ENCODE measurements at places on chromosomes 5 and 9.

DNA sequence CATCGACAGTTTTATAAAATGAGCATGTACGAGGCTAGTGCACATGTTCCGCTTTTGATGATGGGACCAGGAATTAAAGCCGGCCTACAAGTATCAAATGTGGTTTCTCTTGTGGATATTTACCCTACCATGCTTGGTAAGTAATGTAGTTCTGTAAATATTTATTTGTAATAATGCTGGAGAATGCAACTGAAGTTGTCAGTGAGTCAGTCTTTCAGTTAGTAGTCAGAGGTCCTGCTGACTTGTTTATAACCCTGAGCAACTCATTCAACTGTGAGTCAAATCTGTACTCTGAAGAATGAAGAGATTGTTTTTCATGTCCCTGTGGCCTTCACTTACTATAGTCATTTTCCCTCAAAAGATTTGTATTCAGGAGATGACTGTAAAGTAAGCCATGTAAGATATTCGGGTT is 28.4 kb upstream of the GPR150 start:
- DNase-seq: no peak

DNA sequence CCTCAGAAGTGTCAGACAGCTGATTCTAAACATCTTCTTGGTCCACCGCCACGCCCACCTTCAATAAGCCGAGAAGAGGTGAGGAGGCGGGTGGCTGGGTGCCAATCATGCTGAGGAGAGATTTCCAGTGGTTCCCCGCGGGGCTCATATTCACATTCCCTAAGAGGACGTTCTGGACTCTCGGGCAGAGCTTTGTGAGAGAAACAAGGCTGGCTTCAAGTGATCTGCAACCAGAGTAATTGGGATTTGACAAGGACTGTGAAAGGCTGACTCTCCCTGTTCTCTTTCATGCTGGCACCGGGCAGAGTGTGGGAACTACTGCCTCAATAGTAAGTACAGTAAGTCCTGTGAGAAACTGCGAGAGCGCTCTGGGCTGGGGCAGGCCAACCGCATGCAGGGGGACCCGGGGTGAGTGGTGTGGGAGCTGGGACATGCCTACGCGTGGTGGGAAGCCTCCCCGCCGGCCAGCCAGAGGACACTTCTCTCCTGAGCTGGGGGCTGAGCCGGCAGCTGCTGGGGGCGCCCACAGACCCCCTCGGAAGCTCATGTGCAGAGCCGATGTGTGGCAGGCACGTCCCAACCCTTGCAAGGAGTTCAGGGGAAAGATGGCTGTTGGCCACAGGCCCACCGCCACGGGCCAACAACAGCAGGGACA is 110.9 kb downstream of the LIFR start:
- no peak for DNase-seq

GRCh38 chr5:102627315-102627714 is 127.8 kb upstream of the PAM start:
- DNase-seq: no peak

DNA sequence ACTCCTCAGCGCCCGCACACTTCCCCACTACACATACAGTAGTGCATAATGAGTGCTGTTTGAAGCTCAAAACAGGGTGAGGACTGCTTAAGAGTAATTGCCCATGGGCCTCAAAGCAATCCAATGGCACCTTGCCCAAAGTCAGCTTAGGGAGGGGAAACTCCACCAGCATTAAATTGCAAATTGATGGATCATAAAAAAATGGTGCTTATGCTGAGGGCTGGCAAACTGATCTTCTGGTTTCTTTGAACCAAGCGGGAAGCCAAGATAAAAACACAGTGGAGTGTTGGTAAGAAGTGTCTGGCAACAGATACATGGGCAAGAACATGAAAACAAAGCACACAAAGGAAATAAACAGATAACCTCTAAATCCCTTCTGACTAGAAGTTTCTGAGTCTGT is 28.0 kb downstream of the TLE1 start:
- peak; percentile 93 for DNase-seq

DNA sequence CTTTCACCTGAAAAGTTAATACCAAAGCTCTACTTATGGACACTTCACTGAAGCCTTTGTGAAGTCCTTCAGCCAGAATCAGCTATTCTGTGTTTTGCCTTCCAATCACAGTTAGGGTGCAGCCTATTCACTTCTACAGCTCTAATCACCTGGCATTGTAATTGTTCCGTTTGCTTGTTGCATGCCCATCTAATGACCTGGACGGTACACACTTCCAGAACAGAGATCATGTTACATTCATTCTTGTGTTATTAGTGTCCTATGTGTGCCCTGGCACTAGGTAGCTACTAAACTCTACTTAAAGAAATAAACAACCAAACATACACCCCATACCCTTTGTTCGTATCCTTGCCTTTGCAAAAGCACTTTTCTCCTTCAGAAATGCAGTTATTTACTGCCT is 1162.9 kb upstream of the WWC1 start:
- no peak for DNase-seq

GRCh38 chr5:53403291-53403690 is 77.1 kb upstream of the FST start:
- no peak for DNase-seq

DNA sequence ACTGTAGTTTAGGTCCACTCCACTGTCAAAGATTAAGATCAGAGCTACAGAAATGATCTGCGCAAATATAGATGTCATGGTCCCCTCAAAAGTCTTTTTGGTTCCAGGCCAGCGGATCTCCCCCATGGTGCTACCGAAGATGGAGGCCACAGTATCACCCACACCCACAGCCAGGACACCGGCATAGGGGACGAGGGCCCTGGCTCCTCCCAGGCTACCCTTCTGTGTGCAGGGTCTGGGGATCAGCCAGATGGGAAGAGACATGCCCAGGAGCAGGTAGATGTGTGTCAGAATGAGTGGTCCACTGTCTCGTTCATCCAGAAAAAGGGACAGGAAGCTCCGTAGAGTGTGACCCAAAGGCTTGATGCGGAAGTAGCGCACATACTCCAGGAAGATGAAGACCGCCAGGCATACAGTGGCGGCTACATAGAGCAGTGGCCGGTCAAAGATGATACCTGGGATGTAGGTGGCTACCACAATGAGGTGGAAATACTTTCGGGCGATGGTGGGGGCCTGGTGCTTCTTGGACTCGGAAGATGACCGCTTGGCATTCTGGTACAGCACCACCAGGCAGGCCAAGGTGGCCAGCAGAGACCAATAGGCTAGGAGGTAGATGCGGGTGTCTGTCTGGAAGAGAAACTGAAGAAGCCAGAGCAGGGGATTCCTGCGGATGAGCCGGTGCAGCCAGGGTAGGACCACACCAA is 1.5 kb downstream of the DOLK start:
- DNase-seq: no peak

- DNase-seq: no peak
These were observed 3.2 kb upstream of the ANXA1 start for GRCh38 chr9:73148447-73148937.

DNA sequence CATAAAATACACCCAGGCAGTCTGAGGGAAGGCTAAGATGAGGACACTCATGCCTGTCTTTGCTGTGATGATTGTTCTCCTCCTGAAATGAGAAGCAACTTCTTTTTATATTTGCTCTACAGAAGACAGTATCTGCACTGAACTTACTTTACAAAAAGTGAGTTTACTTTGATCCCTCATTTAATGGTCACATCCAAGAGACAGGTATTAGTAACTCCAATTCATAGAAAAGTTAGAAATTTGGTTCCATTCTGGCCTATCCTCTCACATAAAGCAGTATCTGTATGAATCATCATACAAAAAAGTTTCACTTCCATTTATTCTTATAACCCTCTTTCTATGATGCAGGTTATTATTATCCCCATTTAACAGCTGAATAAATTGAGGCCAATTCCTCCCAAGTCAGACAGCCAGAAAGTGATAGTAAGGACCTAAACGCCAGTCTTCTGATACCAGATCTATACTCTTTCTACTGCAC is 15.2 kb downstream of the TSTD2 start:
- DNase-seq: no peak

GRCh38 chr5:135493406-135494180 is 41.4 kb upstream of the TIFAB start:
- DNase-seq: no peak

GRCh38 chr9:105330755-105331154 is 86.3 kb downstream of the SLC44A1 start:
- no peak for DNase-seq

- DNase-seq: no peak
These were observed 481.8 kb downstream of the MTRR start for GRCh38 chr5:8350644-8351339.

GRCh38 chr9:76082057-76082456 is 191.6 kb downstream of the PCSK5 start:
- no peak for DNase-seq

DNA sequence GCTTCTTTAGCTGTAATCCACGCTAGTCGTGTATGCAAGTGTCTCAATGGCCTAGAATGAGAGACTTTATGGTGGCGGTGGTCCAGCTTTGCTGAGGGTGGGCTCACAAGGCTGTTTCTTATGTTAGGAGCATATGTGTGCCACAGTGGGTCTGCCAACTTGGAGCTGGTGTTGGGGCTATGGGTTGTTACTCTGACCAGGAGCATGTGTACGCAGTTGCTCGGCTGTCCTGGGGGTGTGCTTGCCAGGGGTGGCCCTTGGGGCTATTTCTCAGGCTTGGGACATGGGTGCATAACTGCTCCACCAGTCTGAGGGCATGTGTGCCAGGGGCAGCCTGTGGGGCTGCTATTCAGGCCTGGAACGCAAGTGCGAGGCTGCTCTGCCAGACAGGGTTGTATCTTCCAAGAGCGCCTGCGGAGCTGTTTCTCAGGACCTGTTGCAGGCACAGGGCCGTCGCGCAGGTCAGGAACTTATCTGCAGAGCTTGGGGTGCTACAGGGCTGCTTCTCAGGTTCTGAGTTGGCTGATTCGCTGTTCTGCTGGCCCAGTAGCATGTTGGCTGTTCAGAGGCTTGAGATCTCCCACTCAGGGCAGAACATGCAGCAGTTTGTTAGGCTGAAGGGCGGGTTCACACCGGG is 187.9 kb upstream of the TLX3 start:
- no peak for DNase-seq

DNA sequence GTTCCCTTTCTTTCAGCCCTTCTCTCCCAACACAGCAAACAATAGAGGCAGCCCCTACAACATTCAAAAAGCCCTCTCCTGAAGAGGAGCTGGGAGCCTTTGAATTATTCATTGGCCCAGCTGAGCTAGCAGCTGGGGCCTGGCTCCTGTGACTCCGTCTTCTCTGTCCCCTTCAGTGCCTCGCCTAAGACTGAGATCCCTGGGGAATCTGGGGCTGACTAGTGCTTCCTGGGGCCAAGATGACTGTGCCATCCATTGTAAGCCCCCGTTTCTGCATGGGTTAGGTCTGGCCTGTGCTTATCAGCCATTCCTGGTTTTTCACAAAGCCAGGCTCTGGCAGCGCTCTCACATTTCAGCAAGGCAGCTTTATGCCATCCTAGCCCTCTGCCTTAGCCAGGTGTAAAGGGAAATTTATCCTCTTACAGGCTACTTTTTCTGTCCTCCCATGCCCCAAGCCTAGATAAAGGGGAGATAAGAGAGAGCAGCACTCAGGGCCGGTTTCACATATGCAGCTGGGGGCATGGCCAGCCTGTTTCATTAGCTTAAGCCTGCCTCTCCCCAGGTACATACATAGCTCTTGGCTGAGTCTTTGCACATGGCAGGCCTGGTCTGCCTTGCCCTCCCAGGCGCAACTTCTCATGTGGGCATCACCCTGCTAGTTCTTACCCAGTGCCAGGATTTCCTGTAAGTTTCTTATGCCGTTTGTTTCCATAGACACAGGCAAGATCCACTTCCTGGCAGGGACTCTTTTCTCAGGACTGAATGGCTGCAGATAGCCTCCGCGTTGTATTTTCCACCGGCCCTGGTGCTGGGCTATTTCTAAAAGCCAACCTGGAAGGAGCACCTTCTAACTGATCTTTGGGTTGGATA is 15.8 kb downstream of the PTPA start:
- DNase-seq: no peak

DNA sequence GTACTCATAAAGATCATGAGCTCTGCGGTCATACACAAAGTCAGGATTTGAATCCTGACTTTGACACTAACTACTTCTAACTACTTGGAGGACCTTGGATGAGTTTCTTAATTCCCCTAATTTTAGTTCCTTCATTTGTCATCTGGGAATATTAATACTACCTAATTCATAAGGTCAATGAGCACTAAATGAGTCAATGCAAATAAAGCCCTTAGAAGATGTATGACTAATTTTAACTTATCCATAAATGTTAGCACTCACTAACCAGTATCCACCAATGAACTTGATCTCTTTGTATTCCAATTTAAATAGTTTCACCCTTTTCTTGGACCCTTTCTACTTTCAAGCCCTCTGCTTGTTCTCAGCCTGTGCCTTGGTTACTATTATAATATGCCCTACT is 1106.4 kb downstream of the CDH18 start:
- no peak for DNase-seq

- DNase-seq: peak; percentile 71
These were observed 158.1 kb upstream of the SHB start for GRCh38 chr9:38227061-38227540.

- no peak for DNase-seq
These were observed 43.5 kb downstream of the SLC12A7 start for GRCh38 chr5:1068204-1068894.

- no peak for DNase-seq
These were observed 870.7 kb upstream of the CDH10 start for GRCh38 chr5:25515525-25515924.

DNA sequence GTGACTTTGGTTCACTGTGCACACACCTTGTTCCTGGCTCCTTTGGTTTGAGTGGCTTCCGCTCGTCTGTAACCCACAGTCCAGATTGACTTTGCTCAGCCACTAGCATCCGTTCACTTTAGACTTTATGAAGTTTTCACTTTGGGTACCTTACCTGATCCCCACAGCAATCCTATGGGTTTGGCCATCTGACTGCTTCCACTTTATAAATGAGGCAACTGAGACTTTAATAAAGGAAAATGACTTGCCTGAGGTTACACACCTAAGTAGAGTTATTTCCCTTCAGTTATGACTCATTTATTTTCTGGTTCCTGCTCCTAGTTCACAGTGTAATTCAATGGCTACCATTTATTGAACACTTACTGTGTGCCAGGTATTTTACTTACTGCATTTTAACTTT is 94.2 kb upstream of the SAP30L start:
- DNase-seq: no peak

All from NCI-H1436 treated with DMSO at 0.1 percent for 48 hours (cell line).